Hepatic stellate cell (primary cell): ENCODE measurements at places on chromosomes 1 and 21.

- DNase-seq = no peak
These were observed 160.5 kb downstream of the LTN1 start for GRCh38 chr21:28832013-28832714.

DNA sequence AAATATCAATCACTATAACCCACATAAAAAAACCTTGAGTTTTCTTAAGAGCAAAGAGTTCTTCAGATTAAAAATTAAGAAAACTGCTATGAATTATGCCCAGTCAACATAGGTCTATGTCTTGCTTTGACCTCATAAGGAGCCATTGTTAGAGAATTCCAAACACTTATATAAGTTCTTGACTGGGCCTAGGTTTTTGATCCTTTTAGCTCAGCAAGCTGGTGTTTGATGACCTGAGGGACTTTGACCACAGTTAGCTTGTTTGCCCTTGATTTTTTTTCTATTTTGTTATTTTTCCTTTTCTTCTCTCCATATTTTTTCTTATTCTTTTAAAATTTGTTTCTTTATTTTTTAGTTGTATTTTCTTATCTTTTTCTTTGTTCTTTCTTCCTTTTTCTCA is 122.3 kb downstream of the RHOU start:
- no peak for DNase-seq

GRCh38 chr1:209106861-209107260 is 476.7 kb upstream of the CAMK1G start:
- DNase-seq = no peak

GRCh38 chr21:28639737-28640136 is 352.9 kb downstream of the LTN1 start:
- no peak for DNase-seq

GRCh38 chr1:172069534-172069933 is 228.2 kb downstream of the DNM3 start:
- DNase-seq = no peak

GRCh38 chr21:37300114-37300751 is 33.1 kb upstream of the VPS26C start:
- DNase-seq = no peak

- DNase-seq = no peak
These were observed 22.3 kb downstream of the MACF1 start for GRCh38 chr1:39226836-39227235.

- DNase-seq = no peak
These were observed 11.7 kb downstream of the GADD45A start for GRCh38 chr1:67696708-67697107.

- no peak for DNase-seq
These were observed 11.7 kb downstream of the LAX1 start for GRCh38 chr1:203776636-203777035.

DNA sequence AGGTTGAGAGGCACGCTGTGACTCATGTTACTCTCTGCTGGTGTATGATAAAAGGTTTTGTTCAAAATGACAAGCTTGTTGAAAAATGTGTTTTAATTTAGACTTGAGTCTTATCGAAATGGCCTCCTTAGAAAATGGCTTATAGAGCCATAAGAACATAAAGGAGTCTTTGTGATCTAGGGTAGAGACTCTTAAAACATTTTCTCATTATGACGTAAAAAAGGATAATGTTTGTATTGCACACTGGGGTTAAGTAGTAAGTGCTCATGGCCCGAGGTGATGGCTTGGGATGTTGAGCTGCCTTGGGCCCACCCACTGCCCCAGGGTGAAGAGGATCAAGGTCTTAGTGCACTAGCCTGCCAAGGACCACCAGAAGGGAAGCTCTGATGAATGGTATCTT is 117.4 kb downstream of the DISC1 start:
- DNase-seq = no peak

GRCh38 chr1:175217721-175218531 is 25.4 kb upstream of the KIAA0040 start:
- no peak for DNase-seq

DNA sequence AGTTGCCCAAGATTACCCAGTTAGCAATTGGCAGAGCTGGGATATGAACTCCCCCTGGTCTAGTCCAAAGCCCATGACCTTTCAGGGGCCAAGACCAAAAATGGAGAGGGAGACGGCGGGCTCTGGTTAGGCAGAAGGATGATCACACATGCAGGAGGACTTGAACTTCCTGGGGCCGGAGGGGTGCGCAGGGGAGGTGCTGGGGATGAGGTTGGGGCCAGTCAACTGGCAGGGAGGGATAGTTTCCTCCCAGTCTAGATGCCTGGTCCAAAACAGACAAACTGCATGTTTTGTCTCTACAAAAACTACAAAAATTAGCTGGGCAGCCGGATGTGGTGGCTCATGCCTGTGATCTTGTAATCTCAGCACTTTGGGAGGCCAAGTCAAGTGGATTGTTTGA is 78.1 kb downstream of the NKAIN1 start:
- no peak for DNase-seq

DNA sequence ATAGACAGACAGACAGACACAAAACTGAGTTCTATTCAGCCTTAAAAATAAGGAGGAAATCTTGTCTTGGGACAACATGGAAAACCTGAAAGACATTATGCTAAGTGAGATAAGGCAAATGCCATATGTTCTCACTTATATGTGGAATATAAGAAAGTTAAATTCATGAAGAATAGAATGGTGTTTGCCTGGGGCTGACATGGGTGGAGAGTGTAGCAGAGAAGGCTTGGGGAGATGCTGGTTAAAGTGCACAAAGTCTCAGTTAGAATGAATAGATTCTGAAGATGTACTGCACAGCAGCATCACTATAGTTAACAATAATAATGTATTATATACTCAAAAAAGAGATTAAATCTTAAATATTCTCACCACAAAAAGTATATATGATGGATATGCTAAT is 355.5 kb downstream of the LRRIQ3 start:
- no peak for DNase-seq

- no peak for DNase-seq
These were observed 53.5 kb upstream of the CTTNBP2NL start for GRCh38 chr1:112342558-112342957.

DNA sequence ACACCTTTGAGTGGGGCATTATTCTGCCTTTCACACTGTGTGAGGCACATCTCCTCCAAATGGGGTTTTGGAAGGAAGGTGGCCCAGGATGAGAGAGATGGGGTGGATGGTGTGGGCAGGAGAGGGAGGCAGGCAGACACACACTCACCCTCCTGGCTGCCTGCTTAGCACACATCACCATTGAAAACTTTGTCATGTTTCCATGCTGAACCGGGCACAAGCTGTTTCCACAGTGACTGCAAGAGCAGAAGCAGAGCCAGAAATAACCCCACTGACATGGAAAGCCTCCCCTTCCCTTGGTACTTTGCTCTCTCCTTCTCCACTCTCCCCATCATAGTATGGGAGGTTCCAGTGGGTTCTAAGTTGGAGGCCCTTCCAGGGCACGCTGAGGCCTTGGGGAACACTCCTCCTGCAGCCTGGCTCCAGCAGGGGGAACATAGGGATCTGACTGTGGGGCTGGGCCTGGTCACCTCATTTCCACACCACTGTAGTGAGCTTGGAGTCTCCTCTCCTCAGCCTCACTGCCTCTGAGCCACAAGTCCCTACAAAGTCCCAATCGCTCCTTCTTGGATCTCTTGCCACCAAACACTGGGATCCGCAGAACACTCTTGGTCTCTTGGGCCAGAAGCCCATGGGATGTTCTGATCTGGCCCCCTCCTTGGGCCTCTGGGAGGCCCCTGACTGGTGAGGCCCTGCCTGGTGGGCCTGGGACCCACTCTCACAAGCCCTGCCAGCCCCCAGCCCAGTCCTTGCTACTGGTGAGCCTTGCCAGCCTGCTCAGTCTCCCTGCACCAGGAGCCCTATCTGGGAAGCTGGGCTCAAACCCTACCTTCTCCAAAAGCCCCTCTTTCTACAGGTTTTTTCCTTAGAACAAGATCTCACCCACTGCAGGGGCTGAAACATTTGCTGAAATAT is 163.0 kb upstream of the EDN2 start:
- no peak for DNase-seq

GRCh38 chr1:234143681-234144080 is 229.6 kb upstream of the COA6 start:
- no peak for DNase-seq

GRCh38 chr1:17922833-17923232 is 167.7 kb downstream of the ACTL8 start:
- peak; percentile 30 for DNase-seq

GRCh38 chr1:18908911-18909771 is 6.8 kb upstream of the ALDH4A1 start:
- no peak for DNase-seq

GRCh38 chr1:199113265-199113869 is 474.5 kb downstream of the PTPRC start:
- DNase-seq = peak; percentile 14

- no peak for DNase-seq
These were observed 116.6 kb downstream of the HS2ST1 start for GRCh38 chr1:87030740-87031690.

- no peak for DNase-seq
These were observed 152.4 kb downstream of the LEPR start for GRCh38 chr1:65572701-65573421.

GRCh38 chr1:116794804-116795481 is 40.7 kb downstream of the CD2 start:
- no peak for DNase-seq

GRCh38 chr1:12206238-12206637 is 23.6 kb upstream of the VPS13D start:
- no peak for DNase-seq

- no peak for DNase-seq
These were observed 736.2 kb downstream of the PTPRU start for GRCh38 chr1:29972421-29973053.

- DNase-seq = no peak
These were observed 50.9 kb downstream of the DHX9 start for GRCh38 chr1:182889997-182890396.

DNA sequence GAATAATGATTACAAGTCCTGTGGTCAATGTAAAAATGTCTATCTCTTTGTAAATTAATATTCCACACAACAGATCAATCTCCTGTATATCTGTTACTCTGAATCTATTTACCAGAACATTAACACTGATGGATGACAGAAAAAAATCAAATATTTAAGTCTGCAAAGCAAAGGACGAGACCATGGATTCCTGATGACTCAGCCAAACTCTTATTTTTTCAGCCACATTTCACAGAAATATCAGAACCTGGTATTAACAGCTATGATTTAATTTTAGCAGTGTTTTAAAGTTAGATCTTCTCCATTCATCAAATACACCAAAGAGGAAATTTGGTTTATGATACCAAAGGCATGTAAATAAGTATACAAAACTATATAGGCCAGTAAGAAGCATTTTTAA is 46.1 kb downstream of the FAF1 start:
- DNase-seq = no peak

DNA sequence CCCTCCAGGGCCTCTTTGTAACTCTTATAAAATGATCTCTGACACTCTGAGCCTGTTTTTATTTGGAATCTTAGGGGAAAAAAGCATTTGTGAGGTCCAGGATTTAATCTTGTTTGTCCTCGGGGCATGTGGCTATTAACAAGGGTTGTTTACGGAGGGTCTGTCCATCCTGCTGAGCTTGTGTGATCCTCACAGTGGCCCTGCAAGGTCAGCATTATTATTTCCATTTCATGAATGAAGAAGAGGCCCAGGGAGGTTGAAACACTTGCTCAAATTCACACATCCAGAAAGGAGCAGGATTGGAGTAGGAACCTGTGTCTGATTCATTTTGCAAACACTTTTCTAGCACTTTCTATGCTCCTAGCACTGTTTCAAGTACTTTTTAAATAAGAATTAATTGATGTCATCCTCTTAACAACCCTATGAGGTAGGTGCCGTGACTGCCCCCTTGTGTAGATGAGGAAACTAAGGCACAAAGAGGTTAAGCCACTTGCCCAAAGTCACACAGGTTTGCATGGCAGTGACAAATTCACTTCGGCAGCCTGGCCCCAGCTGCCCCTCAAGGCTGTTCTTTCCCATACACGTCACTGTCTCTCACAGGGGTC is 178.9 kb downstream of the MIS18A start:
- no peak for DNase-seq

GRCh38 chr1:200314085-200314750 is 95.6 kb downstream of the ZNF281 start:
- no peak for DNase-seq

- DNase-seq = no peak
These were observed 23.5 kb upstream of the LMO4 start for GRCh38 chr1:87305151-87305550.

GRCh38 chr1:60637651-60638050 is 444.7 kb upstream of the NFIA start:
- DNase-seq = no peak

GRCh38 chr1:164723296-164723798 is 164.4 kb downstream of the PBX1 start:
- DNase-seq = no peak

DNA sequence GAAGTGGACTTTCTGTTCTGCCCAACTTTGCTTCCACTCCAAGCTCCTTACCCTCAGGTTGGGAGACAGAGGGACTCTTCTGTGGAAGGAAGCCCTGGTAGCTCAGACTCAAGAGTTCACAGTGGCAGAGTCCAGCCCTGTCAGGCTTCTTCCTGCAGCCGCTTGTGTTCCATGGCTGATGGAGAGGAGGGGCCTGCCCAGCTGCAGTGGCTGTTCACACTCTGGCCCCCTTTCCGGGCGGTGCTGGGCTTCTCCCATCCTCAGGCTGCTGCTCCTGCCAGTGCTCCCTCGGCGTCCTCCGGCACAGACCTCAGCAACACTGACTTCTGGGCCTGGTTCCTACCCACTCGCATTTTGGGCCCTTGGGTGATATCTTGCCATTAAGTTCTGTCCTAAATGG is 4.0 kb downstream of the KRTAP10-1 start:
- no peak for DNase-seq

DNA sequence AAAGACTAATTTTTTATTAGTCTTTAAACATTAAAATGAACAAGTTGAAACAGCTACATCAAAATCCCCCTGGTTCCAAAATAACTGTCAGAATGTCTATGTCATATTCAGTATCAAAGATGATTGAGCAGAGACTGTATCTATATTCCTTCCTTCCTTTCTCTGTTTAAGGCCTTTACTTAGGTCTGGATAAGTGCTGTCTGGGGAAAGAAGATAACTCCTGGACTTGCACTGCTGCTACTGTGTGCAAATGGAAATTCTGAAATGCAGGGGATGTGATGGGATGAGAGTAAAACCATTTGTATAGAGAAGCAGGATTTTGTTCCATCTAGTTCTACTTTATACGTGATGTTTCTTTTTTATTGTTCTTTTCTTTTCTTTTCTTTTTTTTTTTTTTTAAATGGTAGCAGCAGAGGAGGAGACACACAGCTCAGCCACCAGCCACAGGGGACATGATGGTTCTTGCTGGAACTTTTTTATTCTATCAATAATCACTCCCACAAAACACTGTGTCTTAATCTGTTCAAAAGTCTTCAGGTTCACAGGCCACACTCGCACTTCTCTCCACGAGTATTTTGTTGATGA is 33.6 kb upstream of the FOXE3 start:
- no peak for DNase-seq

- no peak for DNase-seq
These were observed 241.1 kb upstream of the KIAA0040 start for GRCh38 chr1:175433532-175434282.

- no peak for DNase-seq
These were observed 41.8 kb downstream of the AJAP1 start for GRCh38 chr1:4696161-4696745.

- peak; percentile 8 for DNase-seq
These were observed 133.3 kb upstream of the C1orf105 start for GRCh38 chr1:172287208-172287607.
